ENCODE measurements at places on chromosomes 12 and 14. TPM values are rescaled to one million over a fixed set of nuclear protein-coding genes. Genes with fewer than 3 reads are reported as not detected.

Gene BRMS1L
- 4.4 TPM for total RNA-seq

Gene RAN
- 777 TPM for total RNA-seq

Gene RNU4-1
- not detected for total RNA-seq

Gene CCDC63
- not detected for total RNA-seq

Gene HVCN1
- total RNA-seq, result 2.4 TPM

Gene ARPC3
- total RNA-seq, result 174 TPM

All from nasal cavity respiratory epithelium epithelial cell of viscerocranial mucosa (primary cell).